AG09319 (cell line): ENCODE measurements at places on chromosomes 2 and 18.

- DNase-seq, result no peak
These were observed 2.4 kb upstream of the INO80C start for GRCh38 chr18:35500113-35500512.

DNA sequence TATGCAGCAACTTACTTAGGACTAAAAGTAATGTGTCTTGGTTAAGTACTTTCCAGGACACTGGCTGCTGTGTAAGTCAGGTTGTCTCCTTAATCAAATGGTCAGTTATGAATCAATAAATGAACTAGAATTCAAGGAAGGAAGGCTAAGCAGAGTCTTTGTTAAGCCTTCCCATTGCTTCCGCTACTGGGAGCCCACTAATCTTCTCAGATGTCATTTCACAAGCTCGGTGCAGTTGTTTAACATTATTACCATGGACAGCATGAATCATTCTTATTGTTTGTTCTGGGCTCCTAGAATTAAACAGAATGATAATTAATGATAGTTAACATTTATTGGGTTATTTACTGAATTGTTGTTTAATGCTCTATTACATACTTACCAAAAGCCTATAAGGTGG lies 26.0 kb upstream of the MEIS1 start:
- no peak for DNase-seq

- DNase-seq, result no peak
These were observed 320.6 kb downstream of the GBX2 start for GRCh38 chr2:235847576-235847975.

DNA sequence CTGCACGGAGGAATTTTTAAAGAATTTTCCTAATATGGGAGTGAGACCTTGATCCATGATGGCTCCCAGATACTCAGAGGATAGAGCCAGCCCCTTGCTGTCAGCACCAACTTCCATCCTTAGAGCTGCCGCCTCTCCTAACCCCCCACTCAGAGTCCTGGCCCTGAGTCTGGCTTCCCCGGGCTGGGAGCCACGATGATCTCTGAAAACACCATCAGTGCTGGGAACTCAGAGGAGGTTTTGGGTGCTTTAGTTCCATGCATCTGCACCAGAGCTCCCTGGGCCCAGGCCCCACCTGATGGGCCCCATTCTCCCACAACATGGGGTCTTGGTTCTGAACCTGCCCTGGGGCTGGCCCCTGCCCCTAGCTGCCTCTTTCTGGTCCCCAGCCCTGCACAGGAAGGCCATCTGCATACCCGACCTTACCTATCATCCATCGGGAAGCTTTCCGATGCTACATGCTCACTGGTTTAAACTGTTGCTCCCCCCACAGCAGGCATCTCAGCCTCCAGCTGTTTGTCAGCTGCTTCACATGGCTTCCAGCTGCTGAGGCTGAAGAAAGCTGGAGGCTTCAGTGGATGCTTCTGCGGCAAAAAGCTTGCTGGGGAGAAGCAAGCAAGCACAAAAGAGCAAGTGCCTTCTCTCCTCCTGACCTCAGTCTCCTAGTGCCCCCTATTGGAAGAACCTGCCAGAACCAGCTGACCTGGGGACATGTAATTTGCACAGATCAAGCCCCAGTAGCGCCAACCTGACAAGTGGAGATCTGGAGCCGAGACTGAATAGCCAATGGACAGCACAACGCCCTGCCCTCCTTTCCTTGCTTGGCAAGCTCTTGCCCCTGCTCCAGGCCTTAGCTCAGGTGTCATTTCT lies 24.2 kb upstream of the RHOB start:
- DNase-seq, result no peak
